ENCODE measurements at places on chromosomes 5 and 9.

- DNase-seq: no peak
Measured at GRCh38 chr5:135832941-135833920, 1.2 kb upstream of the SLC25A48 start.

- no peak for DNase-seq
Measured at GRCh38 chr5:26889815-26890214, 148.6 kb downstream of the CDH9 start.

DNA sequence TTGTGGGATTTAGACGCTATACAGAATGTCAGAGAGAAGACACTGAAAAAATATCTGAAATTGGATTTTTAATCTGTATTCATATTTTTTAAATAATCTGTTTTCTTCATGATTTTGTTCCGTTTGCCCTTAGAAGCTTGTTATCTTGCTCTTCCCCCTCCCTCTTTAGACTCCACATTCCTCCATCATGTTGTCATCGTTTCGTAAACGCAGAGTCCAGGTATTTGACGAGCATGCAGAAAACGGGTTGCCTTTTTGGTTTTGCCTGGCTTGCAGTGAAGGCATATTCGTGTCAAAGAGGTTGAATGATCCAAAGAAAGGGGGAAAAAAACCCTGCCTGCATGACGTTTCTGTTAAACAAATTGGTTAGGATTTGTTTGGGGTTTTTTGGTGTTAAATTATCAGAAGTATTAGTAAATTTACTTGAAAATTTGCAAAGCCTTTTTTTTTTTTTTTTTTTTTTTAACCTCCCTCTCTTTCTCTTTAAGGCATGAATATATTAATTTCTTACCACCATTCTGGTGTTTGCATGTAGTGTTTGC lies 2.9 kb downstream of the SPTAN1 start:
- DNase-seq: peak; percentile 59

DNA sequence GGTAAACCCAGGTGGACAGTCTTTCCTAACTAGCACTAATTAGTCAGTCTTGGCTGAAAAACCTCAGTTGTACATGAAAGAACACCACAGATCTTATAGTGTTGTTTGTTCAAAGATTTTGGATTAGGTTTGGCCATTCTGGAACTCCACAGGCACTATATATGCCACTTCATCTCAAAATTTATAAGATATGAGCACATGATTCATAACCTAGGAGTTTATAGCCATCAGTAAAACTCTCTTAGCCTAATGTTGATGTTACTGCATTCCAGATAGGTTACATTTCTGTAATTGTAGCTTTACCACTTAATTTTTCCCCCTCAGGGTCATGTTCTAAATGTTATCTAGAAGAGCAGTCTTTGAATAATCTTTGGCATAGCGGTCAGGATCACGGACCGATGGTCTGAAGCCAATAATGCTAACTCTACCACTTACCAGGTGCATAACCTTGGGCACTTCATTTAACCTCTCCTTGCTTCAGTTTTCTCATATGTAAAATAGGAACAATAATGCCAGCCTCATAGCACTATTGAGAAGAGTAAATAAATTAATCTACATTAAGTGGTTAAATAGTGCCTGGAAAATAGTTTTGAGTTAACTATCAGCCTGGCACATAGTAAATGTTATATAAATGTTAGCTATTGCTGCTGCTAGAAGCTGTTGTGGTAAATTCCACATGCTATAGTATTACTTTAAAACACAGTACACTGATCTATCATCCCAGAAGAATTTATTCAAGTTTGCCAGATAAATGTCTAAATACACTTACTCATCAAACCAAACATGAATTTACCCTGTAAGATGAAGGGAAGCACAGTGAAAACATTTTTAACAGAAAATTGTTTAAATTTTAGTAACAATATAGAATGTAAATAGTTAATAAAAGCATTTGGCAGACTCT lies 743.9 kb downstream of the NR2F1-AS1 start:
- peak; percentile 63 for DNase-seq

GRCh38 chr9:95780751-95781150 lies 94.7 kb upstream of the ERCC6L2 start:
- no peak for DNase-seq

GRCh38 chr9:133989625-133990365 lies 2.3 kb downstream of the VAV2 start:
- DNase-seq: no peak

Measured in astrocyte of the spinal cord (primary cell).